ENCODE measurements at places on chromosomes 3 and 15.

GRCh38 chr15:84764989-84765388 is 16.6 kb downstream of the ZNF592 start:
- no peak for DNase-seq

DNA sequence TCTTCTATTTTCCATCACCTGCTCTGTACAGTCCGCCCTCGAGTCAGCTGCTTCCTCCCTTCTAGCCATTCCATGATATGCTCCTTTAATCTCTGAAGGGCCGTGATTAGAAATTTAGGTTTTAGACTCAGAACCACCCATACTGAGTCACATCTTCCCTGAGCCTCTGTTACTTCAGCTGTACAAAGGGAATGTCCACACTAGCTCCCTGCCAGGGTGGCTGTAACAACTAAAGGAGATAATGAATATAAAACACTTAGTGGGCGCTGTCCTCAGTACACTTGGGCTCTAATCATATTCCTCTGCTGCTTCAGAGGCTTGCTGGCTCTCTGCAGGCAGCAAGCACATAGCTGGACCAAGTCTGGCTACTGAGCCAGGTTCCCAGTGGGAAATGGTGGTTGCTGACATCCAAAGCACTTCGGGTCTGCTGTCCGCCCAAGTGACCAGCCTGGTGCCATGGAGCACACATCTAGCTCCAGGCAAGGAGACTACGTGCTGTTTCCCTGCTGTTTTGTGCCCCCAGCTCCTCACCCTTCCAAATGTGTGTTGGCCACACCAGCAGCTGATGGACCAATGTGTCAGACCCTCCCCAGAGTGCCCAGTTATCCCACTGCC is 901 bp upstream of the CHST14 start:
- DNase-seq: no peak

DNA sequence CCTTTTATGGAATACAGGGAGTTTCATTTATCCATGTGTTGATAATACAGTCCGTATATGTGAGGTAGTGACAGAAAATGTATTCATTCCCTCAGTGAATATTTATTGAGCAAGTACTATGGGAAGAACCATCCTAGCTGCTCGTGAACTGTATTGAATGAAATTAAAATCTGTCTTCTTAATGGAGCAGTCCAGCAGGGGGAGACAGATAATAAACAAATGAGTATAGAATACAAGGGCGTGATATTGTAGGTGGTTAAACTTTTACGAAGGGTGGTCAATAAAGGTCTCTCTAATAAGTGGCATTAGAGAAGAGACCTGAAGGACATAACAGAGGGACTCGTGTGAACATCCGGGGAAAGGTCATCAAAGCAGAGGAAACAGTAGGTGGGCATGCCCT is 62.7 kb upstream of the OSTN start:
- no peak for DNase-seq

- DNase-seq: no peak
These were observed 304.1 kb downstream of the ZNF621 start for GRCh38 chr3:40828741-40829415.

DNA sequence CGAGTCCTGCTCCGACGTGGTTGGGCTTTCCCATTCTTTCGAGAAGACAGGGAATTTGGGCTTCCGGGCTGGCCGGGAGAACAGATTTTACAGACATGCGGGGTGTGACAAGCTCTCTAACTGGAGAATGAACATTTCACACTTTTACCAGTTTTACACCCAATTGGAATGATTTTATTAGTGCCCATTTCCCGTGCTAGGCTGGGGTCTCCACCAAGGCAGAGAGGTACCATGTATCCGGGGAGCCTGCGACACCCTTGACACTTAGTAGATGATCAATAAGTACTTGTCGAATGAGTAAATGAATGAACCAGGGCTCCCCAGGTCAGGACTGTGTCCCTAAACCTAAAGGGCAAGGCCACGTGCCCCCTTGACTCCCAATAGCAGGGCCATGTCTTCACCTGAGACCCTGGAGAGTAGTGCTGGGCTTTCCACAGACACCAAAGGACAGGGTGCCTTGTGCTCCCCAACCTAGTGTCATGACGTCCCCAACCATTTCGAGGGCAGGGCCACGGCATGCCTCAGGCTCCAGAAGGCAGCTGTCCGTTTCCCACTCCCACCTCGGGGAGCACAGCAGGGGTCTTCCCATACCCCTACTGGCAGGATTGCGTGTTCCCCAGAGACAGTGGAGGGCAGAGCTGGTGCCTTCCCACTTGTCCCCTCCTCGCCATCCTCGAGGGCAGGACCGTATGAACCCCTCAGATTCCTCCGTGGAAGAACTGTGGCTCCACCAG is 679 bp upstream of the MYD88 start:
- no peak for DNase-seq

- DNase-seq: no peak
These were observed 108.2 kb upstream of the MBNL1 start for GRCh38 chr3:152160350-152161011.

DNA sequence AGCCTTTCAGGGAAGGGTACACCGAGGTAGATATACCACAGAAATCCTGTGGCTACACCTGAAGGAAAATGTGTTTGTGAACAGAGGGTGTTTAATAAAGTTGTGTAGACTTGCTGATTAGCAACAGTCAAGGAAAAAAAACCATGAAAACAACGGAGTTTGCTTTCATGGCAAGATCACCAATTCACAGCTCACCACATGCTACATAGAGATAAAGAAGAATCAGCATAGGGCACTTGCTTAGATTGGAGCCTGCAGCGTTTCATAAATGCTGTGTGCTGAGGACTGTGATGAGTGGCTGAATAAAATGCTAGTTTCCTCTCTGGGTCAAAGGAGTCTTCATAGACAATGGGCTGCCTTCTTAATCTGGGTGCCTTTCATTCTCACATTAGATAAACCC is 257.6 kb downstream of the SLC9A9 start:
- DNase-seq: no peak

DNA sequence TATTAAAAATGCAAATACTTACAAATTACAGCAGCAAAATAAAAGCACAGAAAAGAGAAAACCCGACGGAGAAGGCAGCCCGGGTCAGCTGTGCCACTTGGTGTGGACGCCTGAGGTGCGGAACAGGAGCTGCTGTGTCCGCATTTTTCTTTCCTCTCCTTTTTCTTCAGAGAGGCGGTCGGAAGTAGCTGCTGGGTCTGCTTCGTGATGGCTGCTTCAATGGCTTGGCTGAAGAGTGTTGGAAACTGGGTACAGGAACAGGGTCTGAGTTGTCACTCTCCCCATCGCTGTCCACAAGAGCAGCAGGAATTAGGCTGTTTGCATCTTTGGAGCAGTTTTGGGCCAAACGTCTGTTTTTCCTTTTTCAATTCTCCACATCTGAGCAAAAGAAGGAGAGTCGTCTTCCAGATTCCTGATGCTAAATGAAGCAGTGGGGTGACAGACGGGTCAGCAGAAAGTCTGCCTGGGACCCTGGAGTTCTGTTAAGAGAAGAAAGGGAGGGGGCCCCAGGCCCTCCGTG is 53.5 kb upstream of the ARL8B start:
- DNase-seq: no peak

DNA sequence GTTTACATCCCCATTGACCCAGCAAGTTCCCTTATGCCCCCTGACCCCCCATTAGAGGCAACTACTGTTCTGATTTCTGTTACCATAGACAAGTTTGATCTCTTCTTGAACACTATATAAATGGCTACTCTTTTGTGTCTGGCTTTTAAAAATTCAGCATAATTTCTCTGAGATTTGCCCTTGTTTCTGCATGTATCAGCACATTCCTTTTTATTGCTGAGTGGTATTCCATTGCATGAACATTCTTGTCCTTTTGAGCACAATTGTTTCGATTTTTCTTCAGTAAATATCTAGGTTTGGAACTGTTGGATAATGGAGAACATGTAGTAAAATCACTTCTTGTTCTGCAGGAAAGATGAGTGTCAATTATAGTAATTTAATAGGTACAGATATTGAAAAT is 49.1 kb upstream of the MYRIP start:
- no peak for DNase-seq

DNA sequence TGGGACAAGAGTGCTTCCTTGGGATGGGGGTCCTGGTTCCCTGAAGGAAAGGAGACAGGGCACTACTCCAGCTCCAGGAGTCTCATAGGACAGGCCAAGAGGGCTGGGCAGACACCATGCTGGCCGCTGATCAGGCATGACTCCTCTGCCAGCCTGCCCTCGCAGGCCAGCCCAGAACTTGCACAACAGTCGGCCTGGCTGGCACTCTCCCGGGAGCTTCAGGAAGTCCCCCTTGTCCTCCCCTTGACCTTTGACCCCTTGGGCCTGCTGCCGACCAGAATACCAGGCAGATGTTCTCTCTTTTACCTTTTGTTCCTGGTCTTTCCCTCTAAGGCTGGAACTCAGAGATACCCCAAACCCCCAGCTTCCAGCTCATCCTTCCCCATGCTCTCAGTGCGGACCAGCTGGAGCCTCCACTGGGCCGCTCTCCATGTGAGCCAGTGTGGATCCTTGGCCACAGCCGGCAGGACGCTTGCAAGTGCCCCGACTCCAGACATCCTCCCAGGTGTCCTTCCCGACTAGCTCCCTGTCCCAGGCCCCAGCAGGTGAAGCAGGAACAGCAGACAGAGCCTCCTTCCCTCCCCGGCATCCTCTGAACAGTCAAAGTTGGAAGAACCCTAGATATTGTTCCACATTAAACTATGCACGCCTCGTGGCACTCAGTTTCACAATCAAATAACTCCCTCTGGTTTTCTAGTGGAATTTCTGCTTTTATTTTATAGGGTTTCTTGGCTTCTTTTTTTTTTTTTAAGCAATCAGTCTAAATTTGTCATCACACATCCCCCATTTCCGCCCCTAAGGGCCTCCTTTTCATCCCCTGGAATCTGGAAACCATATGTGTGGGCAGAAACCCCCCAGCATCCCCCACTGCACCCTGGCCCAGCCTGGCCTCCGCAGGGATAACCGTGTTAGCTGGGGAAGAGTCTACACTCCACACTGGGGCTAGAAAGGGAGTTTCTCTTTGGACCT is 15.7 kb downstream of the VPS18 start:
- DNase-seq: no peak

DNA sequence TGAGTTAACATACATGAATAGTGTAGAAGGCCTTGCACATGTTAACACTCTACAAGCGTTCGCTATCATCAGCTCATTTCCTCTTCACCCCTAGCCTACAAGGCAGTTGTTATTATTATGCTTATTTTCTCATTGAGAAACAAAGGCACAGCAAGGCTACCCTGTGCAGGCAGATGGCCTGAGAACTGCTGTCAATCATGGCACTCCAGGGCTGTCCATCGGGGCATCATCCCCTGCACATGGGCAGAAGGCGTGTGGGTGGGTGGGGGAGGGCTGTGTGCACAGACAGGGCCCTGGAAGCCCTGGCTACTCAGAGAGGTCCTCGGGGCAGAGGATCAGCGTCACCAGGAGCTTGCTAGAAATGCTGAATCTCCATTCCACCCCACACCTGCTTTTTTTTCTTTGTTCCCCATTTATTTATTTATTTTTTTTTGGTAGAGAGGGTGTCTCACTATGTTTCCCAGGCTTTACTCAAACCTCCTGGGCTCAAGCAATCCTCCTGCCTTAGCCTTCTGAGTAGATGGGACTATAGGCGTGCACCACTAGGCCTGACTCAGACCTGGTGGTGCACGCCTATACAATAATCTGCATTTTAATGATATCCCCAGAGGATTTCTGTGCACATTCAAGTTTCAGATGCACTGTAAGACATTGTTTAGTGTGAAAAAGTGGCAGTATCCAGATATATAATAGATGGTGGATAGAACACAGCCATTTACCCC is 9.6 kb upstream of the ZXDC start:
- no peak for DNase-seq

DNA sequence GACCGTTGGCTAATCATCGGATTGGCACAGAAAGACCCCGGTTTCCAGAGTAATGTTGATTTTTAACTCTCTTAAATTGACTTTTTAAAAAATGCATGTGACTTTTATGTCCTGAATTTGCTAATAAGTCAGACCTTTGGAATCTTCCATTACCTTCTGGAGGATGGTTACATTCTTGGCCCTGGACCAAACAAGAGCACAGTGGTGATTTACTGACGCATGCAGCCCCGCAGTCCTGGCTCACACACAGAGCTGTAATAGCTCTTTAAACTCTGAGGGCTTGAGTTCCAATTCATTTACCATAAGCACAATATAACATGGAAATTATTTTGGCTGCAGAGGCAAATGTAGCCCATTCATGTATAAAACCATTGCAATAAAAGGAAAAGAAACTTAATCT is 25.1 kb downstream of the SOX14 start:
- no peak for DNase-seq

DNA sequence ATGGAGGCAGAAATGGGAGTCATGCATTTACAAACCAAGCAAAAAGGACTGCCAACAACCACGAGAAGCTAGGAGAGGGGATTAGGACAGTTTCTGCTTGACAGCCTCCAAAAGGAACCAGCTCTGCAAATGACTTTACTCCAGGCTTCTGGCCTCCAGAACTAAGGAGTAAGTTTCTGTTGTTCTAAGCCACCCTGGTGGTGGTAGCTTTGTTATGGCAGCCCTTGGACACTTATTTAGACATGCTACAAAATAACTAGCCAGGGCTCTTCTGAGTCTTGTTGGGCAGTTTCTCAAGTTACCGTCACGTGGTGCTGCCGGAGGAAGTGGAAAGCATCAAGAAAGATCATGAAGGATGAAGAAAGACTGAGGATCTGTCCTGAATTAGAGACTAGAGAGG is 386.5 kb downstream of the LRTM1 start:
- no peak for DNase-seq

- DNase-seq: no peak
These were observed 475.3 kb downstream of the FHIT start for GRCh38 chr3:60775985-60776384.

- no peak for DNase-seq
These were observed 615.5 kb downstream of the ROBO2 start for GRCh38 chr3:77655396-77655795.

GRCh38 chr3:161913786-161914389 is 417.3 kb downstream of the OTOL1 start:
- no peak for DNase-seq

- no peak for DNase-seq
These were observed 12.3 kb upstream of the EHD4 start for GRCh38 chr15:41984622-41985021.

DNA sequence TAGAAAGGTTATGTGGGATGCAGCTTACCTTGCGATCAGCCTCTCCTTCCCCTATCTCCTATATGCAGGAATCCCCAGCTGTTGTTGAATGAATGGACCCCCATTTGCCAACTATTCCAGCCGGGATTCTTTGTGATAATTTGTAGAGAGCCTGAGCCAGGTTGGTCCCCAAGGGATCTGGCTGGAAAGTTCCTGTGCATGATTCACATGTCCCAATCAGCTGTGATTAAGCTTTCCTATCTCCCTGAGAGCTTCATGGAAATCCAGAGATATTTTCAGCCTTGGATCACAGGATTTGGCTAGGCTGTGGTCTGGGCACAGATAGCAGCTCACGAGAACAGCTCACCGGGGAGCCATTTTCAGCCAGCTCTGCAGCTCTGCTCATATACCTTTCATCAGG is 76.7 kb downstream of the ARNT2 start:
- no peak for DNase-seq

Data from NCI-H526 treated with DMSO at 0.1 percent for 48 hours (cell line).